Caco-2 (cell line): ENCODE measurements at places on chromosomes 1 and 21. TPM values are rescaled to one million over a fixed set of nuclear protein-coding genes. Genes with fewer than 3 reads are reported as not detected.
A peak's percentile ranks its signal among the peaks of the same experiment; 100 is the strongest.

DNA sequence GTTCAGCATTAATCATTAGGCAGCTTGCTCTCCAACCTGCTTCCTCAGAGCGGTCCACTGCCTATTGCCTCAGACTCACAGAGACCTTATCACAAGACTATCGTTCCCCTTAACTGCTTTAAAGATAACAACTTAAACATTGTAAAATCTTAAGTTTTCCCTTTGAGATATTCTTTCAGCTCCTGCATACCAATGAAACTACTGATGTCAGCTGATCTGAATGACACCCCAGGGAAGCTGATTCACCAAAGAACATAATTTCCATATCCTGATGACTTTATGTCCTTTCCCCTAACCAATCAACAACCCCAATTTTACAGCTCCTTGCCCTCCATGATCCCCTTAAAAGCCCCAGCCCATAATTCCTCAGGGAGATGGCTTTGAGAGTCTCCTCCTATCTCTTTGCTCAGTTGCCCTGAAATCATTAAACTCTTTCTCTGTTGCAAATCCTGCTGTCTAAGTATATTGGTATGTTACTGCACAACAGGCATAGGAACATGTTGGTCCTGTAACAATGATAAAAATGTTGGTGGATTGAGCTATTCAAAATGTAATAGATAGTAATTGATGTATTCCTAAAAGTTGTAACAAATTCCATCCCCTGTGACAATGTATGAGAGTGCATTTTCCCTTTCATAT, 621.4 kb upstream of the RGS18 start:
- peaks cover 7% of the 10 kb centered on the region; the same call in 1 of the 2 replicates for H3K4me1 ChIP-seq
- no peak for DNase-seq
- no peaks in the 10 kb centered on the region for H3K36me3 ChIP-seq
- H3K27me3 ChIP-seq, result no peaks in the 10 kb centered on the region
- no peak overlapping the region for H3K27ac ChIP-seq

DNA sequence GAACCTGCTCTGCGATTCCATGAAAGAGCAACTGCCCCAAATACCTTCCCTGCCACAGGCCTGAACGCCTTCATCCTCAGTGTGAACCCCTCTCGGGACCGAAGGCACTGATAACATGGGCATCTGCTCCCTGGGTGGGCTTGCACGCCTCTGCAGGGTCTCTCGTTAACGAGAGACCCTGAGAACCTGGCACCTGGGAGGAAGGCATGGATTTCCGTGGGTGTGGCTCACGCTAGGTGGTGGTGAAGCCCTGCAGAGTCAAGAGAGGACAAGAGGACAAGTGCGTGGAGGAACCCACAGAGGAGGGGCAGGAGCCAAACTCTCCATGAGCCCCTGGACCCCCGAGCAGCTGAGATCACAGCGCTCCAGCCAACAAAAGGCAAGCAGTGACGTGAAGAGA, 26.8 kb upstream of the COL6A2 start:
- peak; percentile 14 for DNase-seq
- no peaks in the 10 kb centered on the region for H3K36me3 ChIP-seq
- H3K27ac ChIP-seq, result no peak overlapping the region
- H3K4me1 ChIP-seq, result no peaks in the 10 kb centered on the region
- H3K4me3 ChIP-seq, result no peak overlapping the region
- H3K27me3 ChIP-seq, result no peaks in the 10 kb centered on the region

DNA sequence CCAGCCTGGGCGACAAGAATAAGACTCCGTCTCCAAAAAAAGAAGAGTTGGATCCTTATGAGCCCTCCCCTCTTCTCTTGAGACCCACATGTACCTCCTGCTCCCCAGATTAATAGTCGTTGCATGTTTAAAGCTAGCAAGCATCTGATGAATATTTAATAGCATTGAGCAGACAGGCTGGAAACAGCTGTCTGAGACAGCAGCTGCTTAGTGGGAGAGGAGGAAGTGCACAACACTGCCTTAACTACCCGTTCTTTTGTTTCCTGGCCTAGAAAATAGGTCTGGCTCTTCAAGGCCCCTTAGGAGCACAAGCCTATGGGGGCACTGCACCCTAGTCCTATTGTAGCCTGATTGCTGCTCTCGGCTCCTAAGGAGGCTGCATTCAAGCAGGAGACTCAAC, 17.3 kb upstream of the TMEM39B start:
- no peak overlapping the region for H3K4me3 ChIP-seq
- H3K36me3 ChIP-seq, result no peaks in the 10 kb centered on the region
- DNase-seq, result no peak
- H3K27me3 ChIP-seq, result no peaks in the 10 kb centered on the region

GRCh38 chr1:107821340-107821739, 143.6 kb downstream of the VAV3 start:
- no peak for DNase-seq
- H3K27me3 ChIP-seq, result no peaks in the 10 kb centered on the region
- H3K4me3 ChIP-seq, result no peak overlapping the region
- no peak overlapping the region for H3K27ac ChIP-seq
- no peaks in the 10 kb centered on the region for H3K36me3 ChIP-seq

DNA sequence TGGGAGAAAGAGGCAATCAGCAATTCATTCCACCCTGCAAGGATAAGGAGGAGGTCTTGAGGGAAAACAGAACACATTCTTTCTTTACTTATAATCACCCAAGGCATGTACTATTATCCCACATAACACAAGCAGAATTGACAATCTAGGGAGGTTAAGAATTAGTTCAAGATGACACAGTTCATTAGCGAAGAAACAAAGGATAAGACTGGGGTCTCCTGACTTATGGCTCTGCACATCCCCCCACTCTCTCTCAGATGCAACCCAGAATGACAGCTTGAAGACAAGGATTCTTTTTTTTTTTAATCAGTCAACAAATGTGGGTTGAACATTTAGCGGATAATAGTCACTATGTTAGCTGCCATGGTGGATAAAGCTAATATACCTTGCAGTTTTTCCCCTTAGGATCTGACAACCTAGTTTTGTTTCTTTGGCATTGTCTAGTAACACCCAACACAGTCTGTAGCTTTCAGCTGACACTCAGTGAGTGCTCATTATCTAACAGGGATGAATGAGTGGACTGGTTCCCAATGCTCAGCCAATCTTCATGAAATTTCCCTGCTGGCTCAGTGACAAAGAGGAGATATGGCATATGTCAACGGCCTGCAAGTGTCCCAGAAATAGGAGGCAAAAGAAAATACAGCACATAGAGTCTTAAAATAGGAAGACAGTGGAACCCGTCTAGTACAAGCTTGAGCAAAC, 35.1 kb downstream of the RXRG start:
- H3K27ac ChIP-seq, result no peak overlapping the region
- no peak for DNase-seq
- no peak overlapping the region for H3K4me3 ChIP-seq
- no peaks in the 10 kb centered on the region for H3K36me3 ChIP-seq
- no peaks in the 10 kb centered on the region; the same call in 1 of the 2 replicates for H3K27me3 ChIP-seq
- H3K4me1 ChIP-seq, result no peaks in the 10 kb centered on the region

DNA sequence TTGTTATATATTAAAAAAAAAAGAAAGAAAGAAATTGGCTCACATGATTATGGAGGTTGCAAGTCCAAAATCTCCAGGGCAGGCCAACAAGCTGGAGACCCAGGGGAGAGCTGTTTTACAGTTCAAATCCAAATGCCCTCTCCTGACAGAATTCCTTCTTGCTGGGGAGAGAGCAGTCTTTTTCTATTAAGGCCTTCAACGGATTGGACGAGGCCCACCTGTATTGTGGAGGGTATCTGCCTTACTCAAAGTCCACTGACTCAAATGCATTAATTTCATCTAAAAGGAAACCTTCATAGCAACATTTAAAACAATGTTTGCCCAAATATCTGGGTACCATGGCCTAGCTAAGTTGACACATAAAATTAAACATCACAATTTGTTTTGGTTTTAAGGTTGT, 56.9 kb upstream of the TRIM67 start:
- no peaks in the 10 kb centered on the region for H3K27me3 ChIP-seq
- H3K4me1 ChIP-seq, result no peaks in the 10 kb centered on the region
- no peak overlapping the region for H3K4me3 ChIP-seq
- no peaks in the 10 kb centered on the region for H3K36me3 ChIP-seq
- DNase-seq, result no peak

GRCh38 chr1:224047538-224047937, 66.4 kb upstream of the FBXO28 start:
- no peaks in the 10 kb centered on the region for H3K36me3 ChIP-seq
- H3K4me1 ChIP-seq, result no peaks in the 10 kb centered on the region
- no peak for DNase-seq
- no peak overlapping the region for H3K27ac ChIP-seq

Gene LCE1D
- not detected in 2 replicates for total RNA-seq

Gene CNKSR1
- 15.6 and 16.1 TPM in 2 replicates for total RNA-seq
